Epithelial cell of prostate (primary cell): ENCODE measurements at places on chromosomes 7 and 10.

DNA sequence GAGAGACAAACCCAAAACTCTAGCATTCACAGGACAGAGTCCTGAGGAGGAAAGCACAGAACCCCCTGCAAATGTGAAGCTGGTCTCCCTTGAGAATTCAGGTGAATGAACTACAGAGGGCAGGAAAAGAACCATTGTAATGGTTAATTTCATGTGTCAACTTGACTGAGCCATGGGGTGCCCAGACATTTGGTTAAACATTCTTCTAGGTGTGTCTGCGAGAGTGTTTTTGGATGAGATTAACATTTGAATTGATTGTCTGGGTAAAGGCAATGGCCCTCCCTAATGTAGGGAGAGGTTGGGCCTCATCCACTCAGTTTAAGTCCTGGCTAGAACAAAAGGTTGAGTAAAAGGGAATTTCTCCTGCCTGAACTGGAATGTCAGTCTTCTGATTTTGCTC, 15.7 kb upstream of the CDK1 start:
- no peak for DNase-seq

DNA sequence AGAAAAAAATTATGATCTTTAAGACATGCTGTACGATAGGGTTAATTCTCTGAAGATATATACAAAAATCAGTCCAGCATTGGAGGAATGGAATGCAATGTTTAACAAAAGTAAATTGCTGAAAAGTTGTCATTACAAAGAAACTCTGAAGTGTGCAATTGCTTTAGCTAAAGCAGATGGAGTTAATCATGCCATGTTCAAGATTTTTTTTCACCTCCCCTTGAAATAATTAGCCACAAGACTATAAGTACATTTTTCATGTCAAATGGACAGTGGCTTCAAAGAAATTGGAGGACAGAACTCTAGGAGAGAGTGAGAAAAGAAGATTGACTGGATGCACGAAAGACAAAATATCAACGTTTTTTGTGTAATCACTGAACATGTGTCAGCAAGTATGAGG, 63.1 kb upstream of the MEOX2 start:
- DNase-seq = no peak

- no peak for DNase-seq
These were observed 100.5 kb downstream of the ADRA2A start for GRCh38 chr10:111177379-111177778.

DNA sequence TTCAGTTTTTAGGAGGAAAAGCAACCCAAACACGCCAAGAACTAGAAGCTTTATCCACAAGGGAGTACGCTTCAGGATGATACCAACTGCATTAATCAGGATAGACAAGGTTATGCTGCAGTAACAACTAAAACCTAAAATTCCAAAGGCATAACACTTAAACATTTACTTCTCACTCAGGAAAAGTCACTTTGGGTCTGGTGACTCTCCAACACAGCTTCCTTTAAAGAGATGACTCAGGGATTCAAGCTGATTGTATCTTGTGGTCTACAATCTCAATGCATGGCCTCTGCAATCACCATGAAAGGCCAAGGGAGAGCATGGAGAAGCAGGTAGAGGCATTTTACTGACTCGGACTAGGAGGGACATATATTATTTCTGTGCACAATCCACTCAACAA, 315.8 kb downstream of the KCNMA1 start:
- no peak for DNase-seq

DNA sequence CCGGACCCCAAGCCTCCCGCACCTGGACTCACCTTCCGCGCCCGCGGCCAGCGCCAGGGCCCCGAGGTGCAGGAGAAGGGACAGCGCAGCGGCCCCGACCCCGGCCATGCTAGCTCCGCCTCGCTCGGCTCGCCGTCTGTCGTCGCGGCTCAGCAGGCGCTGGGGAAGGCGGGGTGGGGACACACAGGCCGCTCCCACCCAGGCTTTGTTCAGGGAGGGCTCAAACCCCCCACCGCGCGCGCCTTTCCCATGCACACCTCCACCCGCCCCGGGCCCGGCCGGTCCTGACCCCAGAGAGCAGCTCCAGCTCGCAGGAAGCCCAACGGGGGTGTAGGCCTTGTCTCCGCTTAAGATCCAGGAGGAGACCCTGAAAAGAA, at the start of gene KCP:
Gene KCP (minus strand): TSS at position 141 of the 377 bp plus-strand sequence. CDS start 33 bp downstream, at position 108.
- DNase-seq = no peak

DNA sequence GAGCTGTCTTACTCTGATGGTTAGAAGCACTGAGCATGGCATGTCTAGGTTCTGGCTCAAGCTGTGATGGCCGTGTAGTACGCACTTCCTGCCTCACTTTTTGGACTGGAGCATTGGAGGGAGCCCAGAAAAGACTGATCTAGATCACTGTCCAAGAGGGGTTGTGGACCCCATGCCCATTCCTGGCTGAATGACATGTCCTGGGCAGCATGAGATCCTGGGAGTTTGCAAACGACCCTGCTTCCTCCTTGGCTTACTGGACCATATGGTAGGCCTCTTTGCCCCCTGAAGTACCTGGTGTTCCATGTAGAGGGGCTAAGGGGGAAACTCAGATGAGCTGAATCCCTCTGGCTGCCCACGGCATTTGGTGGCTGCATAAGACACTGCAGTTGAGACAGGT, 36.7 kb downstream of the ARHGAP22 start:
- no peak for DNase-seq

DNA sequence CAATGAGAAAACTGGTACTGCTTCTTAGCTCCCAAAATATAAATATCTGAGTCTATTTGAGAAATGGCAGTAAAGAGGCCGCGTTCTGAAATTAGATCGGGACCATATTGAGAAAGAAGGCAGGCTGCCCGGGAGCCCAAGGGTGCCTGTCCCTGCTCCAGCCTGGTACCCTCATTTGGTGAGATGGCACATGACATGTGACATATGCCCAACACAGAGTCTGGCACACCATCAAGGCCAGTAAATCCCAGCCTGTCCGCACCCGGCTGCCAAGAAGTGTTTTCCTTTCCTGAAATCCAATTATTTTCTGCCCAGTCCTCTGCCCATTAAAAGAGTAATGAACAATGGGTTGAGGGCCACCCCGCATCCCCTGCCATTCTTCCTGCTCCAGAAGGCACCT, 66.4 kb downstream of the CDH23 start:
- DNase-seq = no peak

GRCh38 chr7:29771081-29771816, 35.1 kb upstream of the WIPF3 start:
- DNase-seq = no peak

- no peak for DNase-seq
These were observed 90.3 kb downstream of the JMJD1C start for GRCh38 chr10:63375458-63375857.

- no peak for DNase-seq
These were observed 45.5 kb upstream of the BET1 start for GRCh38 chr7:94049615-94050014.

DNA sequence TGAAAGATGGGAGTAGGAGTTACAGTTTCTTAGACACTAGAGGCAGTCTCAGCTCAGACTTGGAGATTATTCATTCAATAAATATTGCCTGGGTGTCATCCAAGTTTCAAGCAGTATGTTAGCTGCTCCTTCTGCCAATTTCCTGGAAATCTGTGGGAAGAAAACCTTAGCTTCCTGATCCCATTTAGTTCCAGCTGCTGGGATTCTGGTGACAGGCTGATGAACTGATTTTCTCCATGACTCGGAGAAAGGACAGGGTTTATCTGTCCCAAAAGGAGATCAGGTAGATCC, 95.8 kb downstream of the CLEC2L start:
- DNase-seq = no peak

DNA sequence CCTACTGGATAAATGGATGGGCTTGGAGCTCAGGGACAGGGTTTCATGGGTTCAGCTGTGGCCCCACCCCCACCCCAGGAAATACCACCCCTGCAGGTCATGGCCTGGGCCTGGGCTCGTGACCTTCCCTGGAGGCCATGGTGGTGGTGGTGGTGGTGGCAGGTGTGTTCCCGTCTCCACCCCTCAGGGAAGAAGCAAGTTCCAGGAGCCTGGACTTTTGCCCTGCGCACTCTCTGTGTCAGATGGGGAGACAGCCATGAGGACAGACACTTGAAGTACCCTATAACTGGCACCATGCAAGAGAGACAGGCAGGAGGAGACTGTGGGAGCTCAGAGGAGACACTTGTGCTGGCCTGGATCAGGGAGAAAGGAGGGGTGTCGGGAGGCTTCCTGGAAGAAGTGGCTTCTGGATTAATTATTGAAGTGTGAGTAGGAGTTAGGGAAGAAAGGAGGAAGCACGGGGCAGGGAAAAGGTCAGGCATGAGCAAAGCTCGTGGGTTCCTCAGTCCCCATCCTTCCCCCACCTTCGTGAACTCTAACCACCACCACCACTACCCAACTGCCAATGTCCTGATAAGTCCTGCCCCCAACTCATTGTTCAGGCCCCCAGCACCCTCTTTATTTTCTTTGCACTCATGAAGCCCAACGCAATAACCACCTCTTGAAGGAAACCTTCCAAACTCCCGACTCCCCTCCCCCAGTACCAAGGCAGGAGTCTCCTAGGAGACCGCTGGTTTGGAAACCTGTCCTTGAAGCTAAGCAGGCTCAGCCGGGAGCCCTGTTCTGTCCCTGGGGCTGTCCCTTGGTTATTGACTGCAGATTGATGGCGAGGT, 8.9 kb downstream of the SH2B2 start:
- no peak for DNase-seq

DNA sequence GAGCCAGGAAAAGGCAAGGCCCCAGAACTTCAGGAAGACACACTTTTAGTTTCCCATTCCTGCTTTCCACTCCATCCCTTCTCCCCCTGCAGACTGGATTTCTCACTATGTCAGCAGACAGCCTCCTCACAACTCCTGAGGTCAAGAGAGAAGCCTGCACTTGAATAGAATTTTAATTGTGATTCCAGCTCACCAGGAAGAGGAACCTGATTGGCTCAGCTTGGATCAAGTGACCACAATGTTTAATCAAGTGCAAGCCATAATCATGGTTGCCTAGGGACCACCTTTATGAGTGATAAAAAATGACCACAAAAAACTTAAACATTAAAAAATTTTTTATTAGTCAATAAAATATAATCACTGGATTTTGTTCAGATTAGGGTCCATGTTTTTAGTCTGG, 244.7 kb upstream of the RHOBTB1 start:
- DNase-seq = no peak

- DNase-seq = no peak
These were observed 114.4 kb upstream of the CREB5 start for GRCh38 chr7:28297801-28298459.

DNA sequence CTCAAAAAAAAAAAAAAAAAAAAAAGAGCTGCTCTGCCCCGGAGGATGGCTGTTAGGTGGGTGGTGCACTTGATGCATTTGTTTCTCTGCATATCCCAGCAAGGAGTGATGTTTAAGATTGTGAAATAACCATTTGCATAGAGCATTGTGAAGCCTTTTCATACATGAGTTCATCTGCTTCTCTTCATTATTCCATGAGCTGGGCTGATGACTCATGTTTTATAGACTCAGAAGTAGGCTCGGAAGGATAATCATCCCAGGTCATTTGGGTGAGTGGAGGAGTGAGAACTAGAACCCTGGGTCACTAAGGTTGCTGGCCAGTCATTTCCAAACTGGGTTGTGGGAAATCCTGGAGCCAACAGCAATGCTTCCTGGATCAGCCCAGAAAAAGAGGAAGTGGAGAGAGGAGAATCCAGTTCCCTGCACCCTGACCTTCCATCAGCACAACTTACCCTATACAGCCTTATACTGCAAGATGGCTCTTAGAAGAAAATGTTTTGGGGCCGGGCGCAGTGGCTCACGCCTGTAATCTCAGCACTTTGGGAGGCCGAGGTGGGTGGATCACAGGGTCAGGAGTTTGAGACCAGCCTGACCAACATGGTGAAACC, 45.3 kb downstream of the TACC2 start:
- no peak for DNase-seq

GRCh38 chr7:151060113-151060415, 675 bp downstream of the SLC4A2 start:
- DNase-seq = no peak

DNA sequence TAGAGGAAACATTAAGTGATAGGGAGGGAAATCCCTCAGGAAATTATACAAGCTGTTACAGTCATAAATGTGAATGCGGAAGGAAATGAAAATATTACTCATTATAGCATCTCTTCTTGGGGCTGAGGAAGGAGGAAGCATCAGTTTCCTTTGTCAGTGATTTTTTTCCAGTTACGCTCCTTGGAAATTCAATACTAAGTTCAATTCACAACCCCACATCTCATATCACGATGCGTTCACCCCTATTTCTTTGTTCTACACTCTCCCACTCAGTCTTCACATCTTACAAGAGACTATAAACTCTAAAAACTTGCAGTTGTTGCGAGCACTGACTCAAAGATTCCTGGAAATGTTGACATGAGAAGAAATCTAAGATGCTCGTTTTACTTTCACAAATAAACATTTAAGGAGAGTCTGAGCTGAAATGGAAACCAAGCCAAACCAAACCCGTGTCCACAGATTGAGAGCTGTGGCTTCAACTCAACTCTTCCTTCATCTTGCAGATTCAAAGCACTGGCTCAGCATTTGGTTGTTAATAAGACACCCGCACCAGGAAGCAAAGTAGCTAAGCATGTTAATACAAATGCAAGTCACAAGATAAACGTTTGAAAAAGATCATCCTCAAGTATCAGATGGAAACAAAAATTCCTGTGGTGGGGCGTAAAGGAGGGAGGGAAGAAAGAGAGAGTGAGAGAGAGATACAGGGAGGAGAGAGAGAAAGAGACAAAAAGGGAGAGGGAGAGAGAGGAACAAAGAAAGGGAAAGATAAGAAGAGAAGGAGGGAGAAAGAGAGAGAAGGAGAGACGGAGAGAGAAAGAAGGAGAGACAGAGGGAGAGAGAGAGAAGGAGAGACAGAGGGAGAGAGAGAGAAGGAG, 150.0 kb upstream of the RSU1 start:
- DNase-seq = no peak

- no peak for DNase-seq
These were observed 12.8 kb downstream of the PRKG1 start for GRCh38 chr10:51087114-51087513.

GRCh38 chr10:61898435-61898778, 3.1 kb upstream of the ARID5B start:
- no peak for DNase-seq

DNA sequence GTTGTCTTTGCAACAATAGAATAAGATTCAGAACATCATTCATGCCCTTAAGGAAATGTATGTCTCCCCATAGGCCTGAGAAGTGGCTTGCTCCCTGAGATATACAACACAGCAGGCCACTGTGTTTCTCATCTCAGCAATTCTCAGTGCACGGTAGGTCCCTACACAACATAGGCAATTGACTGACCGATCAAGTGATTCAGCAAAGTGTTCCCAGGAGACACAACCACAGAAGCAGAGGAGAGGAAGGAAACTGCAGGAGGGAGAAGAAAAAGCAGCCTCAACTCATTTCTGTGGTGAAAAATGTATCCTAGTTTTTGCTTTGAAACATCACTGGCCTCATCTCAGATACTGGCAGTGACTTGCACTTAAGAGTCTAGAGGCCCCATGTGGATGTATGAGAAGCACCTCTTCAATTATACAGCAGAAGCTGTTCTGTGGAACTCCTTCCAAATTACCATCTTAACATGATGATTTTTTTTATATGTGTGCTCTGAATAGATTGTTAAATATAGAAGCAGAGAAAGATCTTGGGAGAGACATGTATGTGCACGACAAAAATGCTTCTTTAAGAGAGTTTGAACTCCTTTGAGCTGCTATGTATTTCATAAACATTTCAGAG, 306.8 kb downstream of the XPNPEP1 start:
- DNase-seq = no peak

- DNase-seq = peak; percentile 55
These were observed 109.5 kb upstream of the TMEM72 start for GRCh38 chr10:44801383-44802327.
